ENCODE measurements at places on chromosomes 16 and 17.

GRCh38 chr17:81387100-81388090 is 7.9 kb upstream of the BAHCC1 start:
- DNase-seq, result peak; percentile 19

GRCh38 chr17:38883592-38884526 is 14.0 kb downstream of the LASP1 start:
- no peak for DNase-seq

- DNase-seq, result no peak
Measured at GRCh38 chr17:37535906-37536305, 46.2 kb downstream of the DUSP14 start.

DNA sequence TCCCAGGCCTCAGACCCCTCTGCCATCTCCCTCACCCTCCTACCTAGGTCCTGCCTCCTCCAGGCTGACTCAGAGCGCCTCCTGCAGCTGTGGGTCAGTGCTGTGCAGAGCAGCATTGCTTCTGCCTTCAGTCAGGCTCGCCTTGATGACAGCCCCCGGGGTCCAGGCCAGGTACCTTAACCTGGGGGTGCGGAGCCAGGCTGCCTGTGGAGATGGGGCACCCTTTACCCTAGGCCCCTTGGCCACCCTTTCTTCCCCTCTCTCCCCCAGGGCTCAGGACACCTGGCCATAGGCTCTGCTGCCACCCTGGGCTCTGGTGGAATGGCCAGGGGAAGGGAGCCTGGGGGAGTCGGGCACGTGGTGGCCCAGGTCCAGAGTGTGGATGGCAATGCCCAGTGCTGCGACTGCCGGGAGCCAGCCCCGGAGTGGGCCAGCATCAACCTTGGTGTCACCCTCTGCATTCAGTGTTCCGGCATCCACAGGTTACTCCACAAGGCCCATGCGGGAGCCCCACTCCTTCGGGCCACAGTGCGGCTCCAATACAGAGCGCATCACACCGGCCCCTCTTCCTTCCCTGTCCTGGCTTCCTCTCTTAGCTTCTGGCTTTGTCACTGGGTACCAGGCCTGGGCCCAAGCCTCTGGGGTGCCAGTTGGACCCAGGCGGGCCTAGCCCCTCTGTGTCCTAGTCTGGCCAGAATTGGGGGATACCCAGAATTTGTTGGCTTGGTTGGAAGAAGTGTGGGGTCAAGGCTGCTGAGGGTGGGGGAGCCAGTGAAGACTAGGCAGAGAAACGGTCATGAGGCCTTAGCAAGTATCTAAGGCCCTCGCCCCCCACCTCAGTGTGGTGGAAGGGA is 5.0 kb upstream of the KCTD11 start:
- no peak for DNase-seq

DNA sequence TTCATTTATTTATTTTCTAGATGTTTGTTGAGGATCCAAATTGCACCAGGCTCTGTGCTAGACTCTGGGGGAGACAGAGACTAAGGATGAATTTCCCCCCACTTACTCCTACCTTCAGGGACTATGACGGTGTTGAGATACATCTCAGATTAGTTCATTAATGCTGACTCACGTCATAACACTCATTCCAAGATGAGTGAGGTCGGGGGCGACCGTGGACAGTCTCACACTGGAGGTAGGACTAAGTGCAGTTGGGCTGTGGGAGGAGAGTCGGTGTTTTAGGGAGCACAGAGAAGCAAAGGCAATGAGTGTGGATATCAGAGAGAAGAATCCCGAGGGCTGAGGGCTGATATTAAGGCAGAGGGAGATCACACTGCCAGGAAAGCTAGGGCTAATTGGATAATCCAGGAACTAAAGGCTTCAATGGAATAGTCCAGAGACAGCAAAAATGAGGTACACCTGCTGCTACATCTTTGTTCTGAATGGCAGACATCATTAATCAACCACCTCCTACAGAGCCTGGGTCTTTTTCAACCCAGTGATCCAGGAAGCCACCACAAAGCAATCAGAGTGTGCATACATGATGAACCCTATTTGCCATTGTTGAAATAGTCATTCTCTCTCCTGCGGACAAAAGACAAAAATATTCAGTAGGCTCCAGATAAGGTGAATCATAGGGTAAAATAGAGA is 38.6 kb upstream of the CACNG4 start:
- no peak for DNase-seq

DNA sequence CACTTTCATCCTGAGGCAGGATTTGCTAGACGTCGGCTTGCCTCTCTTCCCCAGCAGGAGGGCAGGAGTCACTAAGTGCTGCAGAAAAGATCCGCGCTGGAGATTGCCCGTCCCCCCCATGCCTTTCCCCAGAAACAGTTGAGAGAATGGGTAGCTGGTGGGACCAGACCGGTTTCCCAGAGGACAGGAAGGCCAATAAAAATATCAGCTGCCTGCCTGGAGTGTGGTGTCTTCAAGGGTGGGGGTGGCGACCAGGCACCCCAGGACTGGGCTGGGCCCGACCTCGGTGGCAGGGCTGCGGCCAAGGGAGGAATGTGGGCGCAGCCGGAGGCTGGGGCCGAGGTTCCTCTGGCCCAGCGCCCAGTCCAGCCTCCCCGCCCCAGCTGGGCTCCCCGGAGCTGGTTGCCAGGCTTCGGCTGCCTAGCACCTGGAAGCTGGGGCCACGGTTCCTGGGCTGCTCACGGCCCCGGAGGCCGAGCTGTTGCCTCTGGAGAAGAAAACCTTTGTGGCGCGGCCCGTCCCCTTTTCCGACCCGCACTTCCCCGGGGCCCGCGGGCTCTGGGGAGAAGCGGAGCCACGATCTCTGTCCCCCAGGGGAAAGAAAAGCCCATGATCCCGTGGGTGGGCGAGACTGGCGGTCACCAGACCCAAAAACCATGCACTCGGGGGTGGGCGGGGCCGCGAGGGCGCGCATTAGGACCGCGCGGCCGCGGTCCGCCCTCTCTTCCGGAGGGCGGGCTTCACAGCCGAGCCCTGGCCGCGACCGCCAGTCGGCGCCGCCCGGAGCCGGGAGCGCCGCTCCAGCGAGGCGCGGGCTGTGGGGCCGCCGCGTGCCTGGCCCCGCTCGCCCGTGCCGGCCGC is at the start of gene TRAF4:
TSS of gene TRAF4 (plus strand) at position 769 of the 861 bp plus-strand sequence. CDS start 102 bp downstream, outside the sequence.
- peak; percentile 69 for DNase-seq

DNA sequence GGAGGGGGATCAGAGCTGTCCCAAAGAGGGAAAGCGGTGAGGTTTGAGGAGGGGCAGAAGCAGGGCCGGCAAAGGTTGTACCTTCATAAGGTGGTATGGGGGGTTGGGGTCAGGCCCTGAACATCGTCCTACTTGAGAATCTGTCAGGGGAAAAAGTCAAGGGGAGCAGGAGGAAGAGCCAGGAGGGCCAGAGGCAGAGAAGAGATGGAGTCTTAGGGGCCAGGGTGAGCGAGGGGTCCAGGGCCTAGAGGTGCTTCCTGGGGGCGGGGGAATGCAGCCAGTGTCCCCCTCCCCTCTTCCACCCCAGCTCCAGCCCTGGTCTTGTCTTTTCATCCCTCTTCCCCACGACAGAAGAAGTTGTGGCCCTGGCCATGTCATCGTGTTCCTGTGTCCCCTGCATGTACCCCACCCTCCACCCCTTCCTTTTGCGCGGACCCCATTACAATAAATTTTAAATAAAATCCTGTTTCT is 1.3 kb upstream of the PRRT2 start:
- no peak for DNase-seq

DNA sequence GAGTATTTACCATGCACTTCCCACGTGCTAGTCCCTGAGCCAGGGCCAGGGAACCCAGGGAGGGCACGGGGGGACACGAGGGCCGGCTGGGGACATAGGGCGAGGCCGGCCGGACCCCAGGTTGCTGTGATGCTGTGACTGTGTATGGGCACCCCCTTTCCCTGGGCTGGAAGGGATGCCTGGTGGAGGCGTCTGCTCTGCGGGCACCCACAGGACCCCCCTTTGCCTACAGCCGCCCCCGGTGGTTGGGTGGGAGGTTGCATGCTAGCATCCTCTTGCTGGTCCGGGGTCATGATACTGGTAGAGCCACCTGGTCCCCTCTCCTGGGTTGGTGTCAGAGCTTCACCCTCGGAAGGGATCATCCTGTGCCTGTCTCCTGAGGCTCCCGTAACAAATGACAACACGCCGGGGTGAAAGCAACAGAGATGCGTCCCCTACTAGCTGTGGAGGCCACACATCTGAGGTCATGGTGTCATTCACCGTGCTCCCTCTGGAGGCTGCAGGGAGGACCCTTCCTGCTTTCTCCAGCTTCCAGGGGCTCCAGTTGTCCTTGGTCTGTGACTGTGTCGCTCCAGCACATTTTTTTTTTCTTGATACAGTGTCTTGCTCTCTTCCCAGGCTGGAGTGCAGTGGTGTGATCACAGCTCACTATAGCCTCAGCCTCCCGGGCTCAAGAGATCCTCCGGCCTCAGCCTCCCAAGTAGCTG is 3.1 kb upstream of the CIAO3 start:
- no peak for DNase-seq

DNA sequence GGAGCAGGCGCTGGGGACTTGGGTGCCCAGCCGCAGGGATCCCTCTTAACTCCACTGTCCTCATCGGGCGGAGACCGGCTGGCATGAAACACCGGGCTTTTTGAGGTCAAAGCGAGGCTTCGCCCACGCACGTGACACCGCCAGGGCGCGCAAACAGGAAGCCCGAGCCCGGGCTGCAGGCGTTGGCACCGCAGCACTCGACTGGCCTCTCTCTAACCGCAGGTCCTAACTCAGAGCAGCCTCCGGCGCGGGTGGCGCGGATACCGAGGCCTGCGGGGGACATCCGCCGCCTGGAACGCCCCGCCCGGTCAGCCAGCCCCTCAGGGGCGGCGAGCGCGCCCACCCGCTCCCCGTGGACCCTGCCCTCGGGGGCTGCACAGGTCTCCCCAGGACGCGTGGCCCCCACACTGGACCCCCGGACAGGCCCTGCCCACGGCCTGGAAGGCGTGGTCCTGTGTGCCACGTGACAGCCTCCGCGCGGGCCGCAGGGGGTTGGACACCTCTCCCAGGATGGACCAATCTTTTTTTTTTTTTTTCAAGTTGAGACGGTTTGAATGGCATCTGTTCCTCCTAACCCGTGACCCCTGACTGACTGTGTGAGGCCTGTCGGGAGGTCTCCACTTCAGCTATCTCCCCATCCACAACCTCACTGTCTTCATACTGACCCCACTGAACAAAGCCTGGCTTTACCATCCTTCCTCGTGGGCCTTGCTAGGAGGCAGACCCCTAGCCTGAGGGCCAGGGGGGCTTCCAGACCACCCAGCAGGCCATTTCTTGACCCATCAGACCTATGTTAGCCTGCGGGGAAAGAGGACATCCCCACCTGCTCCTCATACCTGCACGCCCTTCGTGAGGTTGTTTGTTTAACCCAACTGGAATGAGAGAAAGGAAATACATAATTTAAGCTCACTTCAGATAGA is 8.4 kb upstream of the SLC47A2 start:
- DNase-seq, result peak; percentile 29

DNA sequence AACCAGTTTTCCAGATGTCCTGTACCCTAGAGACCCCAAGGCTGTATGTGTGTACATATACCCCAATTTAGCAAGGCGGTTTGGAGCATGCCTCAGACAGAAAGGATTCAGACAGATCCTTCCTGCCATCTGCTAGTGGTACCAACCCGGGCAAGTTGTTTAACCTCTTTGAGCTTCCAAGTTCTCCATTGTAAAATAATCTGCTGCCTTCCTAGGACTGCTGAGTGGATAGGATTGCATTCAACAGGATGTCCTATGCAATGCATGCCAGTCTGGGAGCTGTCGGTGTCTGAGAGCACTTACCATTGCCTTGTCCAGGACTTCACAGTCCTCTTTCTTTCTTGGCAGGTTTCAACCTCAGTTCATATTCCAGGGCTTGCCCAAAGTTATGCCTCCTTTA is 1.9 kb downstream of the CDH13 start:
- no peak for DNase-seq

- no peak for DNase-seq
Measured at GRCh38 chr17:61766520-61766919, 96.8 kb downstream of the BRIP1 start.

DNA sequence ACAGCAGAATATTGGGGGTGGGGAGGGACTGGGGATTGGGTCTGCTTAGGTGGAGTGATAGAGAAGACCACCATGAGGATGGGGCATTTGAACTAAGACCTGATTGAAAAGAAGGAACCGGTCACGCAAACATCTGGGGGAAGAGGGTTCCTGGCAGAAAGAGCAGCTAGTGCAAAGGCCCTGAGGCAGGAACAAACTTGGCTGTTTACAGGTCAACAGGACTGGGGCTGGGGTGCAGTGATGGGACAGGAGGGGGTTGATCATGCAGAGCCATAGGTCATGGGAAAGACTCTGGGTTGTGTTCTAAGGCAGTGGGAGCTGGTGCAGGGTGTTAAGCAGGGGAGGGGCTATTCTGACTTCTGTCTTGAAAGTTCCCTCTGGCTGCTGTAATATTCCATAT is 1.9 kb downstream of the DRG2 start:
- no peak for DNase-seq

DNA sequence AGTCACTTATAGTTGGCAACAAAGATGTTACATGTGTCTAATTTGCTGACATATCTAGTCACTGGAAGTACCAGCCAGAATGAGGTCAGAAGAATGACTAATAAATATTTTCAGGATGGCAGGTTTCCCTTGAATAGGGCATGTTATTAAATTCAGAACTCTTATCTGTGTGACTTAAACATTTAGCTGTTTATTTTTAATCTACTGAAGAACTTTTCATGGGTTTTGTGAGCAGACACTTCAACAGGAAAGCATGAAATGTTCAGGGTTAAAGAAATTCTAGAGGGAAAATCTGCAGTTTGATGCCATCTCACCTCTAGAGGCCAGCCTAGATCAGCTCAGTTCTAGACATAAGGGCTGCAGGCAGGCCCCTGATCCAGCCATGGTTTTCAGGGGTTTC is 13.2 kb downstream of the JPT2 start:
- DNase-seq, result no peak

DNA sequence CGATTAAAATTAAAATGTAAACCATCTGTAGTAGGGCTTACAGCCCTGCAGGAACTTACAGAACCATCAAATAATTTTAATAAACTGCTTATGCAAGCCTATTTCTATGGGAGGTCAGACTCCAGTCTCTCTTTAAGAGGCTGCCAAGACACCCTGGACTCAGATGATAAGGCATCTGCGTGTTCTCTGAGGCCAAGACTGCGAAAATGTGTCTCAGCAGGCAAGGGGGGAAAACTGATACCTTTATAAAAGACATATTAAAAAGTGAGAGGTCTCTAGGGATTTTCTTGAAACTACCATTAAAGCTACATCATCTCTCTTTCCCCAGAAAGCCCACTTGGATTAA is 32.2 kb downstream of the MPHOSPH6 start:
- no peak for DNase-seq

GRCh38 chr17:81641825-81642489 is 5.0 kb downstream of the TSPAN10 start:
- no peak for DNase-seq

- DNase-seq, result no peak
Measured at GRCh38 chr16:68310437-68310773, 341 bp downstream of the SLC7A6OS start.

GRCh38 chr17:56499799-56500388 is 93.6 kb upstream of the NOG start:
- no peak for DNase-seq

GRCh38 chr17:6574687-6575595 is 18.6 kb upstream of the PITPNM3 start:
- DNase-seq, result peak; percentile 23

- no peak for DNase-seq
Measured at GRCh38 chr16:26951950-26952349, 114.8 kb upstream of the C16orf82 start.

All from stimulated activated CD8-positive, alpha-beta memory T cell treated with anti-CD3 and anti-CD28 coated beads, Interleukin-12 subunit alpha, Interleukin-12 subunit beta, amount 100 ng/mL, for 4 hours (primary cell).